CD8-positive, alpha-beta T cell (primary cell): ENCODE measurements at places on chromosomes 7 and 10.

DNA sequence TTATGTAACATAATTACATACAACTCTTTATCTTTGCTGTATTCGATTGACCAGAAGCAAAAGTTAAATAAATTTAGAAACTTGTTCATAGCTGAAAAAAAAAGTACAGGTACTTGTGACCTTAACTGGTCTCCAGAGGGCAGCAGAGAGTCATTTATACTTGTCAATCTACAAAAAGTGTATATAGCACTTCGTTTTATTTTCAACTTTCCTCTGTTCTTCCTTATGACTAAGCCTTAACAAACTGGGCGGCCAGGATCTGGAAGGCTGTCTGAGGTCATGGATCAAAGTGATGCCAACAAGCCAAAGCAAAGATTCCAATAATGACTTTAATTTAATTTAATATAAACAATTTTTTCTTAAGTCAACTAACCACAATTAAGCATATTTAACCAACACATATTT lies 29.8 kb downstream of the C10orf67 start:
- DNase-seq, result no peak

DNA sequence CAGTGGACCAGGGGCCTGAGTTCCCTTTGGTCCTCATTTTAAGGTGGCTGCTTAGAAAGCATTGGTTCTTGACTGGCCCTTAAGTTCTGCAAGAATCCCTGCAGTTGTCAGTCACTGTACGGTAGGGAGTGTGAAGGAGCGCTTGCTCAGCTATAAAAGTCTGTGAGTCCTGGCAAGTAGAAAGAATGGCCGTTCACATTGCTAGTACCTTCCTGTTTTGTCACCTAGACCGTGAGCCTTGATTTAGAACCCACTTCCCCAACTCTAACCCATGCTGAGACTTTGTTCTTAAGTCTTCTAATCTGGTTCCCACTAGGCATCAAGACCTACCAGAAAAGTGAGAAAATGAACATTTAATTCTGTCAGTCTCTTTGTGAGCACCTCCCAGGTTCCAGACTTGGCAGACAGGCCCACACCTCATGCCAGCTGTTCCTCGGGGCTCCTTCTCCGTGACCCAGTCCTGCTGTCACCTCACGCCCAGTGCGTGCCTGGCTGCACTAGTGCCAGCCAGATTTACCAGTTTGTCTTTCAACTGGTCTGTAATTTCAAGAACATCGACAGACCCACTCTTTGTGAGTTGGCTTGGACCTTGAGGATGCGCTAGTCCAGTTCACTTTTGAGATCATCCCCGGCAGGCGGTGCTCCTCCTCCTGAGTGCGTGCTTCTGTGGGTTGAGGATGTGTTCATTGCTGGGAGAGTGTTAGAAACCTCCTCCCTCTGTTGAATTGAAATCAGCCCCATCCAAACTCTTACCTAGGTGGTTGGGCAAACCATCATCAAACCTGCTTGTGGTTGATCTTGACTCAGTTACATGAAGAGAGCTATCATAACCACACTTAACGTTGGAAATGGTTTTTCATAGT lies 78.5 kb downstream of the SHH start:
- no peak for DNase-seq

GRCh38 chr7:132140341-132140740 lies 435.9 kb downstream of the PLXNA4 start:
- DNase-seq, result no peak

DNA sequence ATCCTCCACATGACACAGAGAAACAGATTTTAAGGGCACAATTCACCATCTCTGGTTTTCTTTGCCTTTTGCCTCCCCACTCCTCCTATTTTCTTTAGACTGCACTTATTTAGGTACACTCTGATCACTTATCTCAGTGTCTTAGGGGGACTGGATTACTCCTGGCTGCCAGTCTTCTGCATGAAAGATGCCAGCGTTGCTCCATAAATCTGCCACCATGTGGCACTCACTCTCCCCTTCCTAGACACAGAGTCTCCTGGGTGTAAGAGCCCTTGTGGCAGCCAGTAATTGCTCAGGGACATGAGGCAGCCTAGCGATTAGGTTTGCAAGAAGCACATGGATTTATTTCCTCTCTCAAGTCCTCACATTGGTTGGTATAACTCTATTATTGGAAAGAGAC lies 34.5 kb upstream of the RBM20 start:
- DNase-seq, result no peak

DNA sequence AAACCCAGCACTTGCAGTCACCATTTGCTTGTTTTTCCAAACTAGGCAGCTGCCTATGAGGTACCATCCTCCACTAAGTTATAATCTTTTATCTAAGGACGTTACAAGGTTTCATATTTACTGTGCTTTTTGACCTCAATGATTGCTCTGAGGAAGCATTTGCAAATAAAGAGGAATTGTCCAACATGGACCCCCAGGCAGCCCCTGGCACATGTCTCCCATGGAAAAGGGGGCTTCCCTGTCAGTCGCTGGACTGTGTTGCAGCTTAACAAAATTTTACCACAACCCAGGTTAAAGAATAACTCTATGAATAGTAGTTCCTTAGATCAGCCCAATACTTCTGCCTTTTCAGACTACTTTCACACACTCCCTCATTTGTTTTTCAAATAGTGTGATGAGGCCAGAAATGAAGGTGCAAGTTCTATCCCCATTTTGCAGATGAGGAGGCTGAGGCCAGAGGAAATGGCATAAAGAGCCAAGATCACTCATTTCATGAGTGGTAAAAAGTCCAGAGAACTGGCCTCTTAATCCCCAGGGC lies 52.8 kb upstream of the ZPBP start:
- DNase-seq, result no peak

DNA sequence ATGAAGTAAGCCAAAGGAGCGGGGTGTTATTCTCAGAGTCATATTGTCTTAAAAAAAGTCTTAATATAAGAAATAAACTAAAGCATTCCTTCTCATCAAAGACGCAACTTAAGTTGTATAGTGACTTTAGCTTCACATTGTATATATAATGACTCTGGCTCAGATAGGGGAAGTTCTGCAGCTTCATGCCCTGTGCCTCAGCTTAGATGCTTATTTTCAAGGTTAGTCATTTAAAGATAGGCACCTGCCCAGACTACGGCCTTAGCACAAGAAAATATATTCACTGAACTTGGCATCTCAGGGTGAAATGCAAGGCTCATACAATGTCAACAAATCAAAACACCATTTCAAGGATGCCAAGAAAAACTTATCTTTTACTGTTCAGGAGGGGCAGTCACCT lies 52.8 kb upstream of the DNAJB12 start:
- DNase-seq, result no peak

- no peak for DNase-seq
These were observed 21.5 kb upstream of the GGCT start for GRCh38 chr7:30526163-30526562.

- no peak for DNase-seq
These were observed 4.2 kb downstream of the NOS3 start for GRCh38 chr7:150994838-150995510.

DNA sequence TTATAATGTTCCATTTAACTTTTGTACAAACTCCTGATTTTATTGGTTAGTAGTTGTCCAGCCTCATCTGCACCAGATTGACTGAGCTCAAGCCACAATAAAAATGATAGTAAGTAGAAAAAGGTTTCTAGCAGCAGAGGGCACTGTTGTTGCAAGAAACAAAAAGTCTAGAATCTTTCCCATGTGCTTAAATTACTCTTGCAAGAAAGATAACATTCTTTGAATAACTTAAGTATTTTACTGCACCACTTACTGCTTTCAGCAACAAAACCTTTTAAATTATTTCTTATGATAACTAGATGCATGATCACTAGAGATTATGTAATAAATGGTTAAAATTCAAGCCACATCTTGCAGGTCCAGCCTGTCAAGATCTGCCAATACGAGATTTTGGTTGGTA lies 27.0 kb downstream of the LMOD2 start:
- no peak for DNase-seq
